Stimulated activated CD4-positive, alpha-beta T cell treated with anti-CD3 and anti-CD28 coated beads, Interleukin-12 subunit alpha, Interleukin-12 subunit beta, amount 100 ng/mL, for 24 hours (primary cell): ENCODE measurements at places on chromosomes 16 and 17.

DNA sequence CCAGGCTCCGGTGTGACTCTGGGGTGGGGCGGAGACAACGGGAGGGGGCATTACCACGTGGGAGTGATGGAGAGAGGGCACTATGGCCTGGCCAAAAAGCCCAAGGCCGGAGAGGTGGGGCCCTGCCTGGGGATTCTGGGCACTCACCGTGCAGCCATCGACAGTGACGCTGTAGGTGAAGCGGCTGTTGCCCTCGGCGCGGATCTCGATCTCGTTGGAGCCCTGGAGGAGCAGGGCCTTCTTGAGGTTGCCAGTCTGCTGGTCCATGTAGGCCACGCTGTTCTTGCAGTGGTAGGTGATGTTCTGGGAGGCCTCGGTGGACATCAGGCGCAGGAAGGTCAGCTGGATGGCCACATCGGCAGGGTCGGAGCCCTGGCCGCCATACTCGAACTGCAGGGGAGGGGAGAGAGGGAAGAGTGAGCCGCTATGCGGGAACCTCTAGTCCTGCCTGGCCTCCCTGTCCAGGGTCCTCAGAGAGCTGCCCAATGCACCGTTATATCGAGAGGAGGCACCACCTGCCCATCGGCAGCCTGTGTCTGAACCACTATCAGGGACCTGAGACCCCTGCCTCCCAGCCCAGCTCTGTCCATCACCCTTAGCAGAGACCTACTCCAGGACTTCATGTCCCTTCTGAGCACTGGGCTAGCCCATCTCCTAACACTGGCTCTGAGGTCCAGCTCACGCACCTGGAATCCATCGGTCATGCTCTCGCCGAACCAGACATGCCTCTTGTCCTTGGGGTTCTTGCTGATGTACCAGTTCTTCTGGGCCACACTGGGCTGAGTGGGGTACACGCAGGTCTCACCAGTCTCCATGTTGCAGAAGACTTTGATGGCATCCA is 15.6 kb downstream of the COL1A1 start:
- no peak for DNase-seq

GRCh38 chr16:82182266-82183003 is 12.4 kb upstream of the MPHOSPH6 start:
- no peak for DNase-seq

DNA sequence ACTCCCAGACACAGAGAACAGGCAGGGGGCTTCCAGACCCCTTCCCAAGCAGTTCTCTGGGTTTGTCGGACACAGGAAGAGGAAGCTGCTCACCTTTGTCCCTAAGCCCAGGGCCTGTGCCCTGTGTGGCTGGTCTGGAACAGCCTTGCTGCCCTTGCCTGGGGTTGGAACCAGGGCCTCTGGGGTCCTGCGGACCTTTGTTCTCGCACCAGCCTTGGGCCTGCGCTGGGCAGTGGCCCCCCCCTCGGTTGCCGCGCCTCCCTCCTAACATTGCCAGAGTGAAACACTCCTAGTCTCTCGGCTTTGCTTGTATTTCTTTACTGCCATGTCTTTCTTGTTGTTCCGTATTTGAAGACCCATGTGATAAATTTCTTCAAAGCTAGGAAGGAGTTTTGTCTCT is 8.5 kb upstream of the IL17C start:
- no peak for DNase-seq

GRCh38 chr17:71437166-71437565 is 683.7 kb upstream of the SOX9 start:
- DNase-seq, result no peak

GRCh38 chr17:15239491-15239890 is 25.6 kb downstream of the PMP22 start:
- DNase-seq, result no peak

DNA sequence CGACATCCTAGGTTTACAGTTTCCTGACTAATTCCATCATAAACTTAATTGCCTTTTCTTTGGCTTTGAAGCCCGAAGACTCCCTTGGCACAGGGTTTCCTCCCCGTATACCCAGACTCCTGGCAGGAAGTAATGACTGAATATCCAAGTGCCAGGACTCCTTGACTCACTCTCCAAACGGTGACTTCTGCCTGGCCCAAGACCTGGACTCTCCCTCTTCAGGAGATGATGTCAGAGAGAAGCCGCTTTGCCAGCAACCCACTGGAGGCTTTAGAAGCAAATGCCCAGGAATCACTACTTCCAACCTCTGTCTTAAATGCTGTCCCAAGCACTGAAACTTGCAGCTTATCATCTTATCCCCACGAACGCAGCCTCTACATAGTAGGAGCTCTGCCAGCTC is 146.5 kb downstream of the RGS9 start:
- DNase-seq, result no peak

GRCh38 chr16:70572050-70572925 is 48.7 kb downstream of the SF3B3 start:
- DNase-seq, result no peak
